T-helper 17 cell (primary cell): ENCODE measurements at places on chromosomes 1 and 21. TPM values are rescaled to one million over a fixed set of nuclear protein-coding genes. Genes with fewer than 3 reads are reported as not detected.
A peak's percentile ranks its signal among the peaks of the same experiment; 100 is the strongest.

DNA sequence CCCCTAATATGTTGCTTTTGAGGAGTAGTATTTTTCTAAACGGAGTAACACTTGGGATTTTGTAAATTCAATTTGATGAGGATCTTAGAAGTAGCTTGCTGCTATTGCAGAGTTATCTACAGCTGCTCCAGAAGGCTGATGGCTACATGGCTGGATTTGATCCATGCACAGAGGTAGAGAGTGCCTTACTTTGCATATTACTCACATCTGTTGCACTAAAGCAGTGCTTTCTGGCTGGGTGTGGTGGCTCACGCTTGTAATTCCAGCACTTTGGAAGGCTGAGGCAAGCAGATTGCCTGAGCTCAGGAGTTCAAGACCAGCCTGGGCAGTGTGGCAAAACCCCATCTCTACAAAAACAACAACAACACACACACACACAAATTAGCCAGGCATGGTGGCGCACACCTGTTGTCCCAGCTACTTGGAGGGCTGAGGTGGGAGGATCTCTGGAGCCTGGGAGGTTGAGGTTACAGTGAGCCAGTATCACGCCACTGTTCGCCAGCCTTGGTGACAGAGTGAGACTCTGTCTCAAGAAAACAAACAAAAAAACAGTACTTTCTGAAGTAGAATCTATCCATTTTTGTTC lies 24.6 kb downstream of the RALGPS2 start:
- H3K4me3 ChIP-seq = no peak overlapping the region
- H3K4me1 ChIP-seq = peaks cover 6% of the 10 kb centered on the region
- DNase-seq = no peak
- no peaks in the 10 kb centered on the region for H3K27me3 ChIP-seq

AMY1A gene
- total RNA-seq = not detected

- peaks cover 5% of the 10 kb centered on the region for H3K36me3 ChIP-seq
- H3K4me3 ChIP-seq = peak overlapping the region; percentile 81
- no peak for DNase-seq
- H3K27ac ChIP-seq = peak overlapping the region; percentile 85
- no peaks in the 10 kb centered on the region for H3K27me3 ChIP-seq
Measured at GRCh38 chr1:179300112-179300511, 6.5 kb downstream of the SOAT1 start.

DNA sequence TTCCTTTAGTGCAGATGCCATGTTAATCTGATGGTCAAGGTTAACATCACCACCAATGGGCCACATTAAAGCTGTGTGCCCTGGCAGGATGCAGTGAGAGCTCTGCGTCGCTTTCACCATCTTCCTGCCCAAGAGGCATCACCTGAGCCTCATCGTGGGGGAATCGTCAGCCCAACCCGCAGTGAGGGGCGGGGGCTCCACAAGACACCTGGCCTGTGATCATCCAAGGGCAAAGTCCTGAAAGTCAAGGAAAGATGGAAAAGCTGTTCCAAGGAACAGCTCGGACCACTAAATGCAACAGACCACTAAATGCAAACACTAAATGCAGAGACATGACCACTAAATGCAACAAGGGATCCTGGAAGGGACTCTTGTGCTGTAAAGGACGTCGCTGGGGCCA lies 49.9 kb downstream of the WDR4 start:
- no peaks in the 10 kb centered on the region for H3K36me3 ChIP-seq
- no peak overlapping the region for H3K4me3 ChIP-seq
- peaks cover 33% of the 10 kb centered on the region for H3K27me3 ChIP-seq
- DNase-seq = no peak
- H3K27ac ChIP-seq = no peak overlapping the region
- peaks cover 24% of the 10 kb centered on the region for H3K4me1 ChIP-seq

DNA sequence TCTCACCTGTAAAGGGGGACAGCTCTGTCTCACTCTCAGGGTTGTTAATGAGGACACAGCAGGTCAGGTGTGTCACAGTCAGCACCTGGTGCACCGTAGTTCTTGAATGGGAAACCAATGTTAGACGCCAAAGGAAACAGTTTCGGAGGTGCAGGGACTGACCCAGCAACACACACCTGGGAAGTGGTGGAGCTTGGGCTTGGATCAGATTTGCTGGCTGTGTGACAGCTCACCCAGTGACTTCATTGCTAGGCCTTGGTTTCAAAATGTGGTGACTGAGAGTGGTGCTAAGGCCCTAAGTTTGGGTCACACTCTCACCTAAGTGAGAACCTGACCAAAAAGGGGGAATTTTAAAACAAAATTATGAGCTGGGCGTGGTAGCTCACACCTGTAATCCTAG lies 34.9 kb downstream of the ALPL start:
- peaks cover 31% of the 10 kb centered on the region for H3K27me3 ChIP-seq
- H3K27ac ChIP-seq = no peak overlapping the region
- H3K36me3 ChIP-seq = peaks cover 5% of the 10 kb centered on the region
- H3K4me3 ChIP-seq = no peak overlapping the region
- no peak for DNase-seq
- peaks cover 4% of the 10 kb centered on the region for H3K4me1 ChIP-seq

DNA sequence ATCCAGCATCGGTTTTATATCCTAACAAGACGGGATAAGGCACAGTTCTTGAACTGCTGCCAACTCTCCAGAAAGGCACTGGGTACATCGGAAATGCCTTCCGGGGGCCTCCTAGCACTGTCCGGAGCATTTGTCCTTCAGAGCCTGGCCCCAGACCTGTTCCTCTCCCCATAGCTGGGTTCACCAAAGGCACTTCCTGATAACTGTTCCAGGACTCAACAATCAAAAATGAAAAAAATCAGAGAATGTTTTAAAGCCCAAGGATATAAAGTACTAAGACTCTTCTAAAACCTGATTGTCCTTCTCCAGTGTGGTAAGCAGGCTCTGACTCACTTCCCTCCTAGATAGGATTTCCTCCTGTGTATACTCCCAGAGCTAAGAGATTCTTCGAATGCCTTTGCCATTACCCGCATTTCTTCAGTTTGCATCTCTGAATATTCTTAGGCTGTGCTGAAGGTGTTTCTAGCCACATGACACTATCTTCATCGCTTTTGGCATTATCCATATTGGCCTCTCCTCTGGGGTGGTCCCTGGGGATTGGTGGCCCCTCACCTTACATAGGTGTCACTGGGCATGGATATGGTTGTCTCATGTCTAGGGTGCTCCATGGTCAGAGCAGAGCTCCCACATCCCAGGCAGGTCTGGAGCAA lies 112.9 kb downstream of the ZBTB18 start:
- H3K27ac ChIP-seq = no peak overlapping the region
- H3K36me3 ChIP-seq = no peaks in the 10 kb centered on the region
- H3K27me3 ChIP-seq = peaks cover 5% of the 10 kb centered on the region

DNA sequence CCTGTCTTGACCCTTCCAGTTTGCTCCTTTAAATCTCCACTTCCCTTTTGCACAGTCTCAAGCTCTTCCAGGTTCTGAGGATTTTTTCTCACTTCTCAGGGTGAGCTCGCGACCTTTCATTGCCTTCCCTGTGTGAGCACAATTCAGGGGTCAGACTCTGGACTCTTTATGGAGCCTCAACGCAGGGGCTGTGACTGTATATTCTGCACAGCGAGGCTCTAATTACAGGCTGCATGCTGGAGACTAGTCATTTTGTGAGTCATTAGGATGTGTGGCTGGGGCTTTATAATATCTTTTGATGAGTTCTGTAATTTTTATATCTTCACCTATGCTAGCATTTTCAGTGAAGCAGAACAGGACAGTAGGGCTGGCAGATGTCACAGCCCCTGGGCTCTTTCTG lies 270.7 kb downstream of the KAZN start:
- no peaks in the 10 kb centered on the region for H3K4me1 ChIP-seq
- no peak for DNase-seq
- H3K36me3 ChIP-seq = no peaks in the 10 kb centered on the region
- peaks cover 34% of the 10 kb centered on the region for H3K27me3 ChIP-seq
- H3K4me3 ChIP-seq = no peak overlapping the region
- H3K27ac ChIP-seq = no peak overlapping the region

- H3K36me3 ChIP-seq = peaks cover 3% of the 10 kb centered on the region
- no peak overlapping the region for H3K27ac ChIP-seq
- no peak overlapping the region for H3K4me3 ChIP-seq
- no peak for DNase-seq
- no peaks in the 10 kb centered on the region for H3K27me3 ChIP-seq
Measured at GRCh38 chr1:113628997-113629396, 130.3 kb downstream of the PHTF1 start.

DNA sequence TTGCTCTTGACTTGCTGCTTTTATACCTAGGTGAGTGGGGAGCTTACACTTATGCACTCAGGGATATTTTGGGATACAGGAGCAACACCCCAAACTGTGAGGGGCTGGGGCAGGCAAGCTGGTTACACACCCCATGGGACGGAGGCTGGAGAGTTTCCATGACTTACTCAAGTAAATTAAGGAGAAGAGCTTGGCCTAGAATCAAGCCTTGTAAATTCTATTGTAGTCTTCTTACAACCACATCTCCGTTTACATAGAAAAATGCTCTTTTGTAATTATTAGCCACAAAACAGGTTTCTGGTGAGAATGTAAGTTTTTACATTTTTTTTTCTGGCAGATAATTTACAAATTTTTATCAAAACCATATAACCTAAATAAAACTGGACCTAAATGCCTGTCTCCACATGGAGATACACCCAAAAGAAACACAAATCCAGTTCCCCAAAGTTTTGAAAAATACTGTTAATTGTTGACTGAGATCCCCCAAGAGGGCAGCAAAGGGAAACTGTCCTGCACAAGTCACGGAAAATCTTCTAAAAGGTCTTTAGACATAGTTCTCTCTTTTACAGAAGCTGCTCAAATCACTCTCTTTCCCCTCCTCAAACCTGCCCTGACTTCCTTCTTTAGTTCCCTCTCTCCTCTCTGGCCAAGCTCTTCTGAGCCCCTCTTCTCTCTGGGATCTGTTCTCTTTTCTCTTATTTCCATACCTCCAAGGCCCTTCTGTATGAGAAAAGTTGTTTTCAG lies 134.0 kb downstream of the HIVEP3 start:
- no peaks in the 10 kb centered on the region for H3K27me3 ChIP-seq
- no peak overlapping the region for H3K4me3 ChIP-seq
- H3K27ac ChIP-seq = no peak overlapping the region
- H3K36me3 ChIP-seq = peaks cover 2% of the 10 kb centered on the region

GRCh38 chr1:47104816-47105215 lies 32.4 kb upstream of the CYP4A22 start:
- no peaks in the 10 kb centered on the region for H3K4me1 ChIP-seq
- H3K27me3 ChIP-seq = peaks cover 18% of the 10 kb centered on the region
- no peak for DNase-seq
- H3K27ac ChIP-seq = no peak overlapping the region
- no peaks in the 10 kb centered on the region for H3K36me3 ChIP-seq

GRCh38 chr1:34532113-34532512 lies 222.7 kb upstream of the GJB5 start:
- H3K4me3 ChIP-seq = no peak overlapping the region
- peaks cover 54% of the 10 kb centered on the region for H3K27me3 ChIP-seq
- H3K27ac ChIP-seq = no peak overlapping the region
- DNase-seq = no peak

CHRM3 gene
- not detected for total RNA-seq

DNA sequence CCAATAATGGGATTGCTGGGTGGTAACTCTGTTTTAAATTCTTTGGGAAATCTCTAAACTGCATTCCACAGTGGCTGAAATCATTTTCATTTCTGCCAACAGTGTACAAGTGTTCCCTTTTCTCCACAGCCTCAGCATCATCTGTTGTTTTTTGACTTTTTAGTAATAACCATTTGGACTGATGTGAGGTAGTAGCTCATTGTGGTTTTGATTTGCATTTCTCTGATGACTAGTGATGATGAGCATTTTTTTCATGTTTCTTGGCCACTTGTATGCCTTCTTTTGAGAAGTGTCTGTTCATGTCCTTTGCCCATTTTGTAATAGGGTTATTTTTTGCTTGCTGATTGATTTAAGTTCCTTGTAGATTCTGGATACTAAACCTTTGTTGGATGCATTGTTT lies 131.9 kb upstream of the B3GALT2 start:
- no peak for DNase-seq
- H3K27ac ChIP-seq = no peak overlapping the region
- no peaks in the 10 kb centered on the region for H3K27me3 ChIP-seq
- H3K4me3 ChIP-seq = no peak overlapping the region
- H3K36me3 ChIP-seq = no peaks in the 10 kb centered on the region

DNA sequence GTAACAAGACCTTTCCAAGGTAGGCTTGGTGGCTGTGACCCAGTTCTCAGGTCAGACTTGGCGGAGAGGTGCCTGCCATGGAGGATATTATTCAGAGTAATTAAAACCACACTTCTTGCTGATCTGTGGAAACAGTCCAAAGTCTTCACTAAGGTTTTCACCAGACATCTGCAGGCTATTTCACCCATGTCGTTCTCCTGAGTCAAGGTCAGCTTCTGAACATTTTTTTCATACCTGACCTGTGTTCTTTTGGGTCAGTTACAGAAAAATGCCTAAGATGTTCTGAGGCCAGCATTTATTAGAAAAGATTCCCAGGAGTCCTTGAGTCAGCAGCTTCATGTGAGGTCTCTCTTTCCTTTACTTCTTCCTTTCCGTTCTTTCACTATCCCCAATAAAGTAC lies 54.9 kb downstream of the RGL1 start:
- H3K27ac ChIP-seq = no peak overlapping the region
- H3K4me3 ChIP-seq = no peak overlapping the region
- H3K4me1 ChIP-seq = no peaks in the 10 kb centered on the region
- no peaks in the 10 kb centered on the region for H3K27me3 ChIP-seq
- H3K36me3 ChIP-seq = peaks cover 2% of the 10 kb centered on the region

PRMT2 gene
- 102 TPM for total RNA-seq

DNA sequence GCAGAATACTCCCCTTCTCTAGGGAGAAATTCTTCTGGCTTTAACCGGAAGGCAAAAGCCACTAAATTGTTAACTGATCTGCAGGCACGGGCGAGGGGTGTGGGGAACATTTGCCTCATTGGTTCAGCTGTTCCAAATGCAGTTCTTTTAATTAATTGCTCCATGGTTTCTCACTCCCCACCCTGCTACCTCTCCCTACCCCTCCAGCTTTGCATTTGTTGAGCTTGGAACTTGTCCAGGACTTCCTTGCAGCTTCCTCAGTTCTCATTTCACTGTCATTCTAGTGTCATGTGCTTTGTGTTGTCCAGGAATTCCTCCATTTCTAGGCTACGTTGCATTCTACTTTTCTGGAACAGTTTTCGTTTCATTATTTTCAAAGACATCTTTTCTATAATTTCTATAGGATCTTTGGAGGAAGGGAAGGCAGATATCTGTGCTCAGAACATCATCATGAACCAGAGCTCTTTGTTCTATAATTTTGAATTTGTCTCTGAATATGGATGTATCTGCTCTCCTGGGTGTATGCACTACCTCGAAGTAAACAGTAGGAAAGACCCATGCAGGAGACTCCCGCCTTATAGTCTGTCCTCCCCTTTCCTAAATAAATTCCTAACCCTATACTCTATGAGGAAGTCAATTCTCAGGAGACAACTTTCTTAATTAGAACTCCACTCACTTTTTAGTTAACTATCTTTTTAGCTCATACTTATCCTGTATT lies 132.4 kb upstream of the LMO4 start:
- no peak overlapping the region for H3K4me3 ChIP-seq
- no peak for DNase-seq
- peaks cover 29% of the 10 kb centered on the region for H3K27me3 ChIP-seq
- no peaks in the 10 kb centered on the region for H3K4me1 ChIP-seq
- no peaks in the 10 kb centered on the region for H3K36me3 ChIP-seq
